ENCODE measurements at places on chromosomes 4 and X.

DNA sequence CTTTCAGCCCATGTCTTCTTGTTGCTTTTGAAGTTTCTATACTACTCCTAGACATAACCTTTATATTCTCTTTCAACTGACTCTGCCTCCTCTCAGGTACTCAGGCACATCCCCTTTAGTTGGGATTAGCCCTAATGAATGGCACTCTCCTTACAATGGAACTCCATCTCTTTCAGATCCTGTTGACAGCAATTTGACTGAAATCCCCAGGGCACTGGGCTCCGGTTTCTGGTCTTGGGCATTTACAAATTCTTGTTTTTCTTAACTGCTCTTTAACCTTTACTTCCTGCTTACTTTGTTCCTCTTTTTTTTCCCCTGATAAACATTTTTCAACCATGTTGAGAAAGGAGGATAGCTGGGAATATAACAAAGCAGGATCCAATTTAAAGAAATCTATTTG is 68.9 kb downstream of the ENOX2 start:
- DNase-seq = no peak

- DNase-seq = no peak
These were observed 96.7 kb upstream of the NKX1-1 start for GRCh38 chr4:1502976-1503375.

DNA sequence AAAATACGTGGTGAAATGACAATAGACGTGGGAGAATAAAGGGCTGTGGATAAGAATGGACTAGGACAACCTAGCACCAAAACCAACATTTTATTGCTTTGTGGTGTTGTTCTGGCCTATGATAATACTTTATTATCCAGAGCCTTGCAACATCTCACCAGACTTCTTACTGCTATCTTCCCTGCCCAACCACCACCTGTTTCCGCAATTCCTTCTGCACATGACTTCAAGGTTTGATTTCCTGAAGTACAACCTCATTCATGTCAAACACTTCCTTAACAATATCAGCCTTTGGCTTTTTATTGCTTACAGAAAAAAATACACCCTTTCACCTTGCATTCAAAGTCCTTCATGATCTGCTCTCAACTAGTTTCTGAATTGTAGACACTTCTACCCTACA is 84.8 kb downstream of the RTL3 start:
- DNase-seq = no peak

DNA sequence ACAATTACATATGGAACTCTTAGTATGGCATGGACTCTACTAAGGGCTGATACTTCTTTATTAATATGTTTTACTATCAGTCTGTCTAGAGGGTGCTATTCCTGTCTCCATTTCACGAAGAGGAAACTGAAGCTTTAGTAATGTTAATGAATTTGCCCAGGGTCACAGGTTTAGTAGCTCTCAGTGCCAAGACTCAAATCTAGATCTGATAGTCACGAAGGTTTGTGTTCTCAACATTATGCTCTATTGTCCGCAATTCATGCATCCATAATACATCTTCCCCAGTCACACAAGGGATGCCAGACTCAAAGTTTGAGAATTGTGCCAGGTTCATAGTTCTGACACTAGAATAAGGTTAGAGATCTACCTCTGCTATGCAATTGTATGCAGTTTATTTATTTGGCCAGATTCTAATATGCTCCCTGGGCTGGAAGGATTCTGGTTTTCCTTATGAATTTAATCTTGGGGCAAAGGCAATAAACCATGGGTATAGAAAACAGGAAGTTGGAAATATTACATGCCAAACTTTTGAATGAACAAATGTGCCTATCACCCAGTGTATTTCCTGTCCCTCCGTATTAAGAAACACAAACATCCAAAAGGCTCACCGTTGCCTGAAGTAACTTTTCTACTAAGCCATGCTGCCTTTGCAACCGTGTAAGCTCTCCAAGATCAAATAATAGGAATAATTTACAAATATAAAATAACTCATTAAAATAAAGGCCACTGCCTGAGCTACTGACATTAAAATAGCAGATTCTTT is 478.5 kb downstream of the INPP4B start:
- DNase-seq = no peak

DNA sequence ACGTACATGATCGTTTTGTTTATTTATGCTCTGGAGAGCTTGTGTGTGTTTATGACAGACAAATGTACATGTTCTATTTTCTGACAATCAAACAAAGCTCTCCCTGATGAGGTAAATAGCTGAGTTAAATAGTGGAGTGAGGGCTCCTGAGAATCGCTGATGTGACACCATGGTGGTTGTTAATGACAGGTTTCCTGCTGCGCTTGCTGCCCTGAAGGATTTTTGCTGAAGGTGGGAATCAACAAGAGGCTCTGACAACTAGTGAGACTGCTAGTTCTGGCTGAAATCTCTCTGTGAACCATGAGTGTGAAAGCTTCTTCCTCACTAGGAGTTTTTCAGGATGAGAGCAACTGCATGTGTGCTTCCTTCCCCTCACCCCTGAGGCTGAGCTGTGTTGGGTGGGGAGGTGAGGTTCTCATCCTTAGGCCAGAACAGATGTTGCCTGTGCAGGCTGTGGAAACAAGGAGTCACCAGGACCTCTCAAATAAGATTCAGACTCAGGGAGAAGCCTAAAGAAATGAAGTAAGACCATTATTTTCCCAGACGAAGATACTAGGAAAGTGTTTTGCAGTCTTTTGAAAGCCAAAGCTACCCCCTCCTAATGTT is 173.4 kb upstream of the JADE1 start:
- DNase-seq = peak; percentile 82

DNA sequence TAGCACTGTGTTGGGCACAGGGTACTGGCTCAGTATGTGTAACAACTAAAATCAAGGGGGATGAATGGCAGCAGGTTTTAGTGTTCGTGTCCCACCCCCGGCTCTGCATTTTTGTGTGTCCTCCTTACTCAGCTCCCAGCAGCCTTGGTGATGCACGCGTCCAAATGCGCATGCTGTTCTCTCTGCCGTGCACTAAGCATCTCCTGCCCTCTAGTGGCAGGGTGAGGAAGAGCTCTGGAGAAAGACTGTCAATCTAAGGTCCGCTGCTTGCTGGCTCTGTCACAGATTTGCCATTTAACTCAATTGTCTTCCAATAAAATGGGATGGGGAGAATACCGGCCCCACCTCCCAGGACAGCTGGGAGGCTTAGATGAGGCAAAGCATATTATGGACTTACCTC is 61.4 kb downstream of the WFS1 start:
- DNase-seq = no peak

DNA sequence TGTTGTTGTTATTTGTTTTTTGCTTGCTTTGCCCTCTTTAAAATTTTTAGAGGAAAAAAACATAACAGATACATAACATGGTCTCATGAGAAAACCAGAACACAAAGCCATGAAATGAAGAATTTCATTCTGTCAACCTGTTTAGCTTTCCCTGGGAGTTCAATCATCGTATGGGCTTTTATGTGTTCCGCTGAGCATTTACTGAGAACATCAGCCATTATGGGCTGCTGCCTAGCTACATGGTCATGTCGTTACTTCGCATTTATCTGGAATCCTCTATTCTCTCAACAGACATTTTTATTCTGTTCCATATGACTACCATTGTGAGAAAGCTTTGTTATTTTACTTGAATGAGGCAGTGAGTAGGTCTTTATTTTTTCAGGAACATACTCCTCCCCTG is 51.4 kb downstream of the NDST3 start:
- no peak for DNase-seq

DNA sequence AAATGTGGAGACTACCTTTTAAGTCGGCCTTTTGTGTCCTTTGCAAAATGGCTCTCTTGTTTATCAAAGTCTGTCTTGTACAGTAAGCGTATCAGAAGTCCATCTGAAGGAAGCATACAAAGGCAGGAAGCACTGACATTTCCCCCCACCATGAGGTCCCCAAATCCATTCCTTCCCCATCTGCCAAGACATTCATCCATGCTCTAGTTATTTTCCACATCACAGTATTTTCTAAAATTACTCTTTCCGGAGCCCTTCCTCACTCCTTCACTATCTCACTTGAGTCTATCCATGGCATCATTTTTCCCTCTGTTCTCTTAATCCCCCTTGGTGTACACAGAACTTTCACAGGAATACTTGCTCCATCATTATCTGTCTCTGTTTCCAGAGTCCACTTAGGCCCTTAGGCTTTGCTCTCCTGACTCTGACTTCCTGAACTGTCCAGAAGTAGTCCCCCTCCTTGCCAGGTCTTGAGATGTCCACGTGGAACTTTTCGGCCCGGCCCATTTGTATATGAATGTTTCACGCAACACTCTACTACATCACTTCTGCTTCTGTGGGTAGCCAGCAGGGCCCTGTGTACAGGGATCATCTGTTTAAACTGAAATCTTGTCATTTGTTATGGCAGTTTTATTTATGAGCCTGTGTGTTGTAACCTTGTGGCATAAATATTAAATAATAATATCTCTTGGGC is 2.1 kb downstream of the SEL1L3 start:
- no peak for DNase-seq

DNA sequence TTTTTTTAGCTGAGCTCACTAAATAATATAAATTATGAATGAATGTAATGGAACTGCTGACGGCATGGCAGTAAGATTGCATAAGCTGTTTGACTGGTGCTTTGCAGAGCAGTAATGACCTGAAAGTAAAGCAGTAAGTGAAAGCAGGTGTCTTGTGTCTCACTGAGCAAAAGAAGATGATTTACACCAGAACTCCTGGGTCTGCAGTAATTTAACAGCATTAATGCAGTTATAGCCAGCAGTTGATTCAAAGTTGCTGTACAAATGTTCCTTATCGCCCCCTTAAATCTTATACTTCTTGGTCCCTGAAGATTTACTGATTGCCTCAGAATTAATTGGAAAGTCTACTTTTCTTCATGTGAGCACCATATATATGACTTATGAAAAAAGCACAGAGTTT is 187.7 kb downstream of the DCTD start:
- DNase-seq = no peak

DNA sequence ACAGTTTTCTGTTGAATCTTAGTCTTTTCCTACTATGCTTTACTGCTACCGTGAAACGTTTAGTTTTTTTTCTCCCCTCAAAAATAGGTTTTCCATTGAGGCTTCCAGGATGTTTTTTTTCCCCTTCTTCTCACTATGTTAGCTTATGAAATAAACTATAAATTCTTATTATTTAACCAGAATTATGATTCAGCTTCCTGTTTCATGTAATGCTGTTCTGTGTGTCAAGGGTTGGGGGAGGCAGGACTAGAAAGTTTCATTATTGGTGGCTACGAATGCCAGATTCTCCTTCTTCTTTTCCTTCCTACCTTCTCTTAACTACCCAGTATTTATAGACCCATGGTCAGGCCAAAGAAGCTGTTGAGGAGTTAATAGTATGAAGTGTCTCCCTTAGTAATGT is 11.8 kb downstream of the CLCN5 start:
- no peak for DNase-seq

GRCh38 chr4:43238008-43238407 is 345.5 kb downstream of the GRXCR1 start:
- no peak for DNase-seq

GRCh38 chr4:146916479-146917076 is 29.1 kb downstream of the TTC29 start:
- peak; percentile 25 for DNase-seq

DNA sequence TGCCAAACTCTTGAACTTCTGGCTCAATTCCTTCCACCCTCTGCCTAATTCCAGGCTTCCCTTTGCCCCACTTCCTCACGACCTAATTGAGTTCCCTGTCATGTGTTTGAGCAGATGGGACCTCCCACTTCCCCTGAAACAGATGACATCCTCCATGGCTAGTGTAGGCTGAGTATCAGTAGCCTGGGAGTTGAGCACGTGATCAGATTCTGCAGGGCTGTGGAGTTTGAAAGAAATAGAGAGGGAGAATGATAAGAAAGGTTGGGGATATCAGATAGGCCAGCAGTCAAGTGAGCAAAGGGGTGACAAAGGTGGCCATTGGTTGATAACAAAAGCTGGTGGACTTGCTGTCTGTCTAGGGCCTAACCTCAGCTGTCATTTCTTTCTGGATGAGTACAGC is 18.8 kb upstream of the NWD2 start:
- no peak for DNase-seq

DNA sequence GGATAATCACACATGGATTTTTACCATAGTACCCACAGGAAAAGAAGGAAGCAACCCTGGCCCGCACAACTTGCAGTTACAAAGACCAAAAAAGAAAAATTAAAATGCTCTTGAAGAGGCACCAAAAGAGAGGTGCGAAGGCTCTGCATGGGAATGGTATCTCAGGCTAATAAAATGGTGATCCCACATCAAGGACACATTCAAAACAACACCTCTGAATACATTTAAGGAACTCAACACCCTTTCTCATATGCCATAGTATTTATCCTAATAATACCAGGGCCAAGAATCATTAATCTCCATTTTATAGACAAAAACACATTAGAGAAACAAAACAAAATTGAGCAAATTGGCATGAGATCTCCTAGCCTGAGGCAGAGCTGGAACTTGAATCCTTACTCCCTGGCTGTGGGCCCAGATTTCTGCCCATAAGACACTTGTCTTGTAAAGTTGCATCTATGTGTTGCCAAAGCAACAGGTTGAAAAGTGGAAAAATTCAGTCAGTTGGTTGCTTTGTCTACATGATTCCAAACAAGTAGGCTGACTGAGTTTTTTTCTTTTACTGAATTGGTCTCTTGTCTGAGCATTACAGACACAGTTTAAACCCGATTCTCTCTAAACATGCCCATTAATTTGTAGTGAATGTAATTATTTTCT is 33.5 kb downstream of the GUCY2F start:
- DNase-seq = no peak

- no peak for DNase-seq
These were observed 8.1 kb upstream of the KLHL2 start for GRCh38 chr4:165199286-165199685.

GRCh38 chr4:17665852-17666251 is 51.4 kb downstream of the MED28 start:
- no peak for DNase-seq

GRCh38 chr4:35461931-35462659 is 782.2 kb downstream of the ARAP2 start:
- no peak for DNase-seq

DNA sequence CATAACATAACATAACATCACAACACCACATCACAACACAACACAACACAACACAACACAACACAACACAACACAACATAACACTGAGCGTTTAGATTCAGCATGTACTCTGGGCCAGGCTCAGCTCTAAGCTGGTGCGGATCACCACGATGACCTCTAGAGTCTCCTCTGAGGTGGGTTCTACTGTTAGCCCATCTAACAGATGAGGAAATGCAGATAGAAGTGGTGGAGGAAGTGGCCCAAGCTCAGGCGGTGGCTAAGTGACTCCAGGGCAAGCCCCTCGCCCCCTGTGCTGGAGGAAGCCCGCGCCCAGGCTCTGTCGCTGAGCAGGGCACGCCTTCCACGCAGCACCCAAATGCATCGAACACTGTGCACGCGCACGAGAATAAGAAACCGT is 45.3 kb upstream of the CDKN2AIP start:
- no peak for DNase-seq

GRCh38 chrX:69279234-69279633 is 114.0 kb upstream of the PJA1 start:
- DNase-seq = no peak

GRCh38 chr4:1716065-1716945 is 4.2 kb upstream of the SLBP start:
- no peak for DNase-seq

DNA sequence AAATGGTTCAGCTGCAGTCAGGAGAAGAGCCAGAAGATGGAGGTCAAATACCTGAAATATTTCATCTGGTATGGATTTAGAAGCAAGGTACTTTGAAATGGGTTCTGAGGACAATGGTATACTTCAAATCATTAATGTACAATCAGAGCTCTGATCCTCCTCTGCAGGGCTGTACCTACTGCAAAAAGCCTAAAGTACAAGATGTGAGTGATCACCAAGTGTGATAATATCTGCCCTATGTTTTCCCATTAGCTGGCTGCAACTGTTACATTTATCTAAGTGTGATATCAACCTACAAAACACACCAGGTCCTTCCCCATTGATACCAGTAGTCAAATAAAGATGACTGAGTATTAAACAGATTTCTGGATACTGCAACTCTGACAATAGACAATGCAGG is 25.1 kb downstream of the HDX start:
- DNase-seq = no peak
